ENCODE measurements at places on chromosomes 11 and 22. TPM values are rescaled to one million over a fixed set of nuclear protein-coding genes. Genes with fewer than 3 reads are reported as not detected.

The GPHA2 gene
- not detected for total RNA-seq

The BIRC2 gene
- 33.3 TPM for total RNA-seq

The EFEMP2 gene
- total RNA-seq = 7.9 TPM

The KRTAP5-9 gene
- not detected for total RNA-seq

The FGF3 gene
- total RNA-seq = not detected

The TP53AIP1 gene
- not detected for total RNA-seq

The TMA7B gene
- total RNA-seq = 1.3 TPM

The EEF1G gene
- total RNA-seq = 1,154 TPM

The PHF21B gene
- total RNA-seq = not detected

The XKR3 gene
- total RNA-seq = not detected

The NNMT gene
- not detected for total RNA-seq

The POU2AF3 gene
- total RNA-seq = 0.39 TPM

The RTN4RL2 gene
- total RNA-seq = 0.54 TPM

The WT1 gene
- not detected for total RNA-seq

The SCARF2 gene
- 0.24 TPM for total RNA-seq

The PRDX5 gene
- total RNA-seq = 89.0 TPM

The LRP4 gene
- total RNA-seq = 0.15 TPM

The C22orf23 gene
- total RNA-seq = not detected

The DERL3 gene
- total RNA-seq = 18.8 TPM

The RASGRP2 gene
- 19.5 TPM for total RNA-seq

The WBP2NL gene
- total RNA-seq = 2.3 TPM

The SLCO2B1 gene
- total RNA-seq = not detected

The B4GALNT4 gene
- 5.1 TPM for total RNA-seq

The PRODH gene
- 1.0 TPM for total RNA-seq

The SERPIND1 gene
- not detected for total RNA-seq

The OR52I2 gene
- not detected for total RNA-seq

The MRGPRX3 gene
- total RNA-seq = not detected

The KCNQ1 gene
- total RNA-seq = 5.3 TPM

The TEF gene
- 1.6 TPM for total RNA-seq

The NRXN2 gene
- total RNA-seq = 0.23 TPM

The SLC22A24 gene
- total RNA-seq = not detected

The USP35 gene
- total RNA-seq = 11.8 TPM

The ASPHD2 gene
- total RNA-seq = 23.5 TPM

The ARHGAP8 gene
- total RNA-seq = 0.61 TPM

The MARK2 gene
- total RNA-seq = 44.7 TPM

The HSPB2 gene
- total RNA-seq = not detected

The OR52A1 gene
- total RNA-seq = not detected

The FOLR2 gene
- not detected for total RNA-seq

The PANX2 gene
- total RNA-seq = 0.36 TPM

The KRTAP5-8 gene
- not detected for total RNA-seq
